ENCODE measurements at places on chromosomes 6 and 20. TPM values are rescaled to one million over a fixed set of nuclear protein-coding genes. Genes with fewer than 3 reads are reported as not detected.

MTFR2 gene
- total RNA-seq: 1.9 TPM

TULP1 gene
- total RNA-seq: not detected

POM121L2 gene
- total RNA-seq: not detected

PGBD1 gene
- total RNA-seq: 1.5 TPM

EBF4 gene
- 6.7 TPM for total RNA-seq

HLA-DOB gene
- total RNA-seq: 7.3 TPM

HMGCLL1 gene
- total RNA-seq: not detected

GPR6 gene
- total RNA-seq: not detected

GRCh38 chr20:56513161-56514150 lies 11.1 kb upstream of the FAM209A start:
- DNase-seq: no peak

DNA sequence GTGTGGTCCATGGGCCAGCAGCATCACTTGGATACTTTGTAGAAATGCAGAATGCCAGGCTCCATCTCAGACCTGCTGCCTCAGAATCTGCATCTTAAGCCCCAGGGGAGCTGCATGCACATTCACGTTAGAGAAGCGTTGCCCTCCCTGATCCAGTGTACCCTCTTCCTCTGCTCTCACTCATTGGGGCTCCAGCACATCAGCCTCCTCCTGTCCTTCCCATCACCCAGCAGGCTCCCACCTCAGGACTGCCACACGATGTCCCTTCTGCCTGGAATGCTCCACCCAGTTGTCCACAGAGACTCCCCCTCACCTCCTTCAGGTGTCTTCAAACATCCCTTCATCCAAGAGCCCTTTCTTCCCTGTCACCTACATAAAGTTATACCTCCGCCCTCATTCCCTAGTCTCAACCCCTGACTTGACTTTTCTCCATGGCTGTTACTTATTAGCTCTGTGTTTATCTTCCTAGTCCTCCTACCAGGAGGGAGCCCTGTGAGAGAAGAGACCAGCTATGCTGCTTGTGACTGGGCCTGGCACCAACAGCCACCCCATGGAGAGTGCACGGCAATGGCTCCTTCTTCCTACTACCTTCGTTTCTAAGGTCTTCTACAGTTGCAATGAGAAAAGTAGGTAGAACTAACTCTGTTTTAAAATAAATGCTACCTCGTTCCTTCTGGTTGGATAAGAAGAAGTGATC lies 3.3 kb upstream of the ACSS1 start:
- DNase-seq: no peak

DNA sequence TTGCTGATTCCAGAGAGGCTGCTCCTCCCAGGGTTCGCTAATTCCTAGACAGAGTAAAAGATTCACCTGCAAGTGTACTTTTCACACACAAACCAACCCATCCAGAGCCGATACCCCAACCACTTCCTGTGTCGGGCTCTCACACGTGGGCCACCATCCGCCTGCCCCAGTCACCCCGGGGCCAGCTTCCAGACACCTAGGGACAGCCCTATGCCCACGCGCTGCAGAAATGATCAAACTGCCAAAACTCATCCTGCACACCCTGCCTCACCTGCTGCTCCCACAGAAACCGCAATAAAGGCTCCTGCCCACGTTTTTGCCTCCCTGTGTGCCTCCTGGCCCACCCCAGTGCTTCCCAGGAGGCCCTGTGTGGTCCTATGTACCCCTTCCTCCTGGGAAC lies 59.5 kb downstream of the PSMG4 start:
- DNase-seq: peak; percentile 32

DNA sequence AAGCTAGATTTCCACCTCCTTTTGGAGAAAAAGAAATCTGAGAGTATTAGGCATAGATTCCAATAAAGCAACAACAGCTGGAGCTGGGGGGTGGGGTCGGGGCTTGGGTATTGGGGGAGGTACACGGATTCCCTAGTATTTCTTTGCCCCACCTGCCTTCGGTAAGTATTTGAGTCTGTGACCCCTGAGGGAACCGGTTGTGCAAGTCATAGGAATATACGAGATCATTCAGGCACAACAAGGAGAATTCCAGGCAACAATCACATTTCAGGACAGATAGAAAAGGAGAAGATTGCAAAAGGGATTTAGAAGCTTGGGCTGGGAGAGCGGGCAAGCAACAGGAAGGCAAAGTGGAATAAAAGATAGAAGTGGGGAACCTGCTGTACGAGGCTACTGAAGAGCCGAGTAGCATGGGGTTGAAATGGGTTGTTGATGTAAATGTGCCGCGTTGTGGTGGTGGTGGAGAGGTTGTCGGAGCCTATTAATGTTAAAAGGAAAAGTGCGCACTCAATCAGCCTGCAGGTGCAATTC lies 148.9 kb downstream of the BCAS1 start:
- no peak for DNase-seq

GRCh38 chr6:31568537-31568961 lies 3.5 kb upstream of the LTA start:
- DNase-seq: peak; percentile 58

GRCh38 chr6:84269947-84270733 lies 42.7 kb upstream of the CEP162 start:
- no peak for DNase-seq

DNA sequence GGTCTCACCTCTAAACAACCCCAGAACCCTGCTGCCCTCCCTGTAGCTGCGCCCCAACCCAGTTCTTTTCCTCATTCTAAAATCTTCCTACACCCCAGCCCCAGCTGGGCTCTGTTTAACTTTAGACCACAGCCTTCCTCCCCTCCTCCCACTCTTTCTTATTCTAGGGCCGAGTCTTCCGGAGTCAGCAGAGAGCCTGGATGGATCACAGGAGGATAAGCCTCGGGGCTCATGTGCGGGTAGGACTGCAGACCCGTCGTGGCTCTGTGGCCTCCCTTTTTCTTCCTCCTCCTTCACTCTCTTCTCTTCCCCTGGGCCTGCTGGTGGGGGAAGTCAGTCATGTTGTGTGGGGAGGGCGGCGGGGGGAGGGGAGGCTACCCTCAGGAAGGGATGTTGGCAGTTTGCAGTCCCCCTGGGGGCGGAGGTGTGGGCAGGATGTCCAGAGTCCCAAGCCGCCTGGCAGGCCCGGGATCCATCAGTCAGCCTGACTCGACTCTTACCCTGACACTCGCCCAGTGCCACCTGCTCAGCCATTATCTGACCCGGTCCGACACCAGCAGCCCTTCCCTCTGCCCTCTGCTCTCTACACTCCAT lies 8.1 kb downstream of the CAPN11 start:
- no peak for DNase-seq

- no peak for DNase-seq
Observed at GRCh38 chr20:10922506-10922905, 248.7 kb upstream of the JAG1 start.

DNA sequence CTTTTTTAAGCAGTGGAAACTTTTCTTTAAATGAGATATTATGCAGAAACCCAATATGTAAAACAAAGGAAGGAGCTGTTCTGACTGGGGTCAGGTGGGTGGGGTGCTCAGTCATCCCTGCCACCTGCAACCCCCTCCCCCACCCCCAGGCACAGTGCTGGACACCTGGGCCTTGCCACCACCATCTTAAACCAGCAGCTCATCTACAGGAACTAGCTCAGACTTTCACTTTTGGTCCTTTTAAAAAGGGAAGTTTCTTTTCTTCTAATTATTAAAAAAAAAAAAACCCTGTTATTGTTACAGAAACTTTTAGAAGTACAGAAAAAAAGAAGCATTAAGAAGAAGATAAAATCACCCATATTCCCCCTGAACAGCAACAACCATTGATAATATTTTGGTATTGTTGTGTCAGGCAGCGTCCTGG lies 37.1 kb downstream of the PPP1R16B start:
- DNase-seq: no peak
